Stimulated activated CD4-positive, alpha-beta T cell treated with anti-CD3 and anti-CD28 coated beads, TNF-alpha, amount 100 ng/mL, for 1 hour (primary cell): ENCODE measurements at places on chromosomes 1 and 21.

GRCh38 chr1:15354580-15354965, 55.1 kb upstream of the EFHD2 start:
- DNase-seq, result no peak

DNA sequence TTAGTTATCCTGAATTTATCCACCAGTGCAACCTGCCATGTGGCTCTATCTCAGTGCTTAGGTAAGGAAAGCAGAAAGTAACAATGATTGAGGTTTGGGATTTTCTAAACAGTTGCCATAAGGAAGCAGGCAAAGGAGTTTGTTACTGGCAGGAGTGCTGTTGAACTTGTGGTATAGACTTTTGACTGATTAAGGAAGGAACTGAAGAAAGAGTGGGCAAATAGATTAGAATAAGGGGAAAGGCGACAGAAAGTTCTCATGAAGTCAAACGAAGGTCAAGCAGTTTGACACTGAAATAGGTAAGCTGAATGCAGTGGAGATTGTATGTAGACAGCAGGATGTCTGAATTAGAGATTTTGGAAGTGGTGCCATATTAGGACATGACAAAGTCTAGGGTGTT, 24.2 kb upstream of the CR2 start:
- DNase-seq, result no peak

- no peak for DNase-seq
Measured at GRCh38 chr1:36480161-36480560, 2.6 kb downstream of the CSF3R start.

DNA sequence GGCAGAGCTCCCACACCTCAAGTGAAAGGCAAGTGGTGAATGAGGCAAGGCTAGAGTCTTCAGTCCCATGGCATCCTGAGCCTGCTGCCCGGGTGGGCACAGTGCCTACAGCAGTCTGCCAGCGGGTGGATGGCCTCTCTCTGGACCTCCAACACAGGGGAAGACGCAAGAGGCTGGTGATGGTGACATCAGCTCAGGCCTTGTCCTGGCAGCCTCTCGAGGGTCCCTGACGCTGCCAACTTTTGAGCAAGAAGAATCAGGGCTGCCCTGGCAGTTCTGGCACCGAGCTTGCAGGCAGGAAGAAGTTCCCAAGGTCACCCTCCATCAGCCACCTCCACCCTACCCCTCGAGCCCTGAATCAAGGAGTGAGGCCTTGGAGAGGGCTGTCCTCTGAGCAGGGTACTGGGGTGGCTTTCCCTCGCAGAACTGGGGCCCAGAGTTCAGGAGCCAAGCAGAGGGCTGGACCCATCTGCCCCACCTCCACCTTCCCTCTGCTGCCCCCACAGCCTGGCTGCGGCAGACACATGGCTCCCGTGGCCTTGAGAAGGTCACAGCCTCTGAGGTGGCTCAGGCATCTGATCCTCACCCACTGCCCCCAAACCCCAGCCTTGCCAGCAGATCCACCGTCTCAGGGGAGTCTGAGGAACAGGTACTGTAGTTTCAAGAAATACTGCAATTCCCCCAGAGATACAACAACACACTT, 5.8 kb downstream of the RAP1GAP start:
- no peak for DNase-seq

- DNase-seq, result no peak
Measured at GRCh38 chr1:223748405-223748772, 36.0 kb downstream of the CAPN2 start.

GRCh38 chr21:17295997-17296396, 216.8 kb upstream of the CXADR start:
- no peak for DNase-seq

DNA sequence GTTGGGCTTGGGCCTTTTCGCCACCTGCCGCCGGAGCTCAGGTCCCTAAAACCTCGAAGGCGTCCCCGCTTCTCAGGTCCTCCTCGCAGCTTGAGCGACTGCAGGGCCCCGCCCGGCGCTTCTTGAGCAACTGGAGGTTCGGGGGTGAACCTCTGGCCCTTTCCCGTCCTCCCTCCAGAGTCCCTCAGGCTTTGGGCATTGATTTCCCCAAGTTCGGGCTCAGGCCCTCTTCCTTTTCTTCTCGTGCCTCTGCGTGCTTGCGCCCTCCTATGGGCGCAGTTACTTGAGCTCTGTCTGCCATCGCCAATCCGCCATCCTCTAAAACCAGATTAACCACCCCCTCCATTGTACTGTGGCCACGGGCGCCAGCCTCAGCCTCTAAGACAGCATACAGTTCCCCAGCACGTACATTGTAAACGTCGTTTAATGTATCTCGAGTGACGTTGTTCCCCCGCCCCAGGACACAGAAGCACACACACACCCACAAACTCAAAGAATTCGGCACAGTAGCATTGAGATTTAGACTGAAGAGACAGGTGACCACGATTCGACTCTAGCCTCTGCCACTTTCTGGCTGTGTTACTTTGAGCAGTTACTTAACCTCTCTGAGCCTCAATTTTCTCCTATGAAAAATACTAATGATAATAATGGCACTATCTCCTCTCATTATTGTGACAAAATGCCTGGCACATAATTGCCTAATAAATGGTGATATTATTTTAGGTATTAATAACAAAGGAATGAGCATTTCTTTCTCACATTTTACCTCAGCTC, 22.6 kb downstream of the BTG2 start:
- DNase-seq, result no peak

DNA sequence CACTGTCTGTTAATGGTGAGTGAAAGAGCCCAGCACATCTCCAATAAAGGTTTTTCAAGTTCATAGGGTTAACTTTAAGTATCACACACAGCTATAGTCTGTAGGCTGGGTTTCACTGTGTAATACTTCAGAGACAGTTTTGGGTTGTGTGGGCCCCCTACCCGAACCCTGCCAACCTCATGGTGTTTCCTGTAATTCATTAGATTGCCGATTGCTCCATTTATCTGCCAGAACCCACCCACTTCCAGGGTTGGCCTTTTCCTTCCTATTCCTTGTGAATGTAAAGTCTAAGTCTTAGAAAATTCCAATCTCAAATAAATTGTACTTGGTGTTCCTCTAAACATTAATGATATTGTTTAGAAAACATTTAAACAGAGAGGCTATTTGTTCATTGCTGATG, 43.6 kb downstream of the CTTNBP2NL start:
- no peak for DNase-seq

DNA sequence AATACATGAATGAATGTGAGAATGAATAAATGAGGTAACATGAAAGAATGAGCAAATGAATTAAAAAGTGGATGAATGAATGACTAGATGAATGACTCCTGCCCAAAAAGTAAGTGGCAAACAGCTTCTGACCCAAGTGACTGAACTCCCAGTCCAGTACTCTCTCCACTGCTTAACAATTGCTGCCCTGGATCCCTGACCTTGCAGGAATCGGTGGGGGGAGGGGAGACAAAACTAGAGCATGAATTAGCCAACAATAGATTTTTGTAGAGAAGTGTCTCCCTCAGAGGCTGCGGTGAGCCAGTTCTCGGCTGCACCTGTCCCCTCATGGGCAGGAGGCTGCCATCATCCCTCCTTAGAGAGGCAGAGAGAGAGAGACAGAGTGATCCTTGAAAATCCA, 5.9 kb upstream of the GRIK3 start:
- DNase-seq, result no peak

DNA sequence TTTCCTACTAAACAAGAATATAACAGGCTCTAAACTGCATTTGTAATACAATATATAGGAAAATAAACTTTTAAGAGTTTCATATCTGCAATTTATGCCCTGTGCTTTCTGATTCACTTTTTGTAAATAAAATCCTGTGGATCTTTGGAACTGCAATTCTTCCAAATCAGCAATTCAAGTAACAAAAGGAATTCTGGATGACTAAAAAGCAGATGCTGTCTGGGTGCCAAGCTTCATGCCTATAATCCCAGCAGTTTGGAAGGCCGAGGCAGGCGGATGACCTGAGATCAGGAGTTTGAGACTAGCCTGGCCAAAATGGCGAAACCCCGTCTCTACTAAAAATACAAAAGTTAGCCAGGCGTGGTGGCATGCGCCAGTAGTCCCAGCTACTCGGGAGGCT, 6.3 kb downstream of the NME7 start:
- no peak for DNase-seq

DNA sequence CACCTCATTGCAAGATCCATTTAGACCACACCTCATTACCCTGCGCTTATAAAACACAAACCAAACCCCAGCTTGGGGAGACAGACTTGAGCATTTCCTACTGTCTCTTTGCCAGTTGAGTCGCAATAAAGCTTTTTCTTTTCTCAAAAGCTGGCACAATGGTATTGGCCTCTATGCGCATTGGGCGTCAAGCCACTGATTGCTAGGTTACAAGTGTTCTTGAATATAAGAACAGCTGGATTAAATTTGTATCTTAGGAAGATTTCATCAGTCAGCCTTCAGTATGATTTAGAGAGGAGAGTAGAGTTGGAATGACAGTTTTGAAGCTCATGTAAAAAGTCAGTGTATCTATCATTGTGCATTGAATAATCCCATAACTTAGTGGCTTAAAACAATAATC, 84.9 kb upstream of the RAB4A start:
- no peak for DNase-seq

GRCh38 chr1:192561301-192561700, 14.3 kb upstream of the RGS1 start:
- DNase-seq, result no peak

DNA sequence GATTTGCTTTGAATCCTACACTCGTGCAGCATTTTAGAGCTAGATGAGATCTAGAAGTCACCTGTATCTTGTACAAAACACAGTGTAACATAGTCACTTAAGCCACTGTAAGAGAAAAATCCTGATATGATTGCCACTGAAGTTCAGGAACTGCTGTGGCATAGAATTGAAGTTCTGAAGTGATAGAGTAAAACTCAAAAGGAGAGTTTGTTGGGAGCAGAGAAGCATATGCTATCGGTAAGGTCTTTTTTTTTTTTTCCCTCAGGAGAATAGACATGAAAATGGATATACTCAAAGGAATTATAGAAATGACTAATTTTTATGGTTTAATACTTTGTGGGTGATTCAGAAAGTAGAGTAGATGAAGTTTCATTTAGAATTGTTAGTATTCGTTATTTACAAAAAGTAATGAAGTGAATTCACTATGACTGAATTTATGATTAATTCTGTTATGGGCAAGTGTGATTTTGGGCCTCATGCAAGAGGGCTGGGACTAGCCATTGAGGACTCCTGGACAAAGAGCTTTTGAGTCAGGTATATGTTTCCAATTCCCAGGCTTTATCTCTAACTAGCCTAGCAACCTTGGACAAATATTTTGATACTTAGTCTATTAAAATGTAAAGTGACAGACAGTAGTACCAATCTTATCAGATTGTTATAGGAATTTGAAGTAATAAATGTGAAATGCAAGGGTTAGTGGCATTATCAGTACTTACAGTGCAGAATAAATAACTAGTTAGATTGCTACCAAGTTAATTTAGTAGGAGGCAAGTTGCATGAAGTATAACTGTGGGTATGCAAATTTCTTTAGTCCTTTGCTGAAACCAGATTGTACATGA, 3.1 kb downstream of the KCTD3 start:
- no peak for DNase-seq

DNA sequence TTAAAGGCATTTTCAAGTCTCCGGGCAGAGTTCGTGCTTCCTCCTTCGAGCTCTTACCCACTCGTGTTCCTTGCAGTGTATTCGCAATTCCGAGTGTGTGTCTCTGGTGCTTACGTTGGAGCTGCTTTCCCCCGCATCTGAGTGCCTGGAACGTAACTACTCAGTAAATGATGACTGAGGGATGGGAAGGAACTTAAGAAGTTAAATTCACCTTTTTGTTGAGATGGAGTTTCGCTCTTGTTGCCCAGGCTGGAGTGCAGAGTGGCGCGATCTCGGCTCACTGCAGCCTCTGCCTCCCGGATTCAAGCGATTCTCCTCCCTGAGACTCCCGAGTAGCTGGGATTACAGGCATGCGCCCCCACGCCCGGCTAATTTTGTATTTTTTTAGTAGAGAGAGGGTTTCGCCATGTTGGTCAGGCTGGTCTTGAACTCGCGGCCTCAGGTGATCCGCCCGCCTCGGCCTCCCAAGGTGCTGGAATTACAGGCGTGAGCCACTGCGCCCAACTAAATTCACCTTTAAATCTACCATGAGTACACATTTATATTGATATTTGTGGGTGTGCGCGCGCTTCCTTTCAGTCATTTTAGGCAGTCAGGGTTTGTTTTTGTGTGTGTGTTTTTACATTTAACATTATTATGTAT, 837 bp downstream of the NDUFS5 start:
- no peak for DNase-seq

DNA sequence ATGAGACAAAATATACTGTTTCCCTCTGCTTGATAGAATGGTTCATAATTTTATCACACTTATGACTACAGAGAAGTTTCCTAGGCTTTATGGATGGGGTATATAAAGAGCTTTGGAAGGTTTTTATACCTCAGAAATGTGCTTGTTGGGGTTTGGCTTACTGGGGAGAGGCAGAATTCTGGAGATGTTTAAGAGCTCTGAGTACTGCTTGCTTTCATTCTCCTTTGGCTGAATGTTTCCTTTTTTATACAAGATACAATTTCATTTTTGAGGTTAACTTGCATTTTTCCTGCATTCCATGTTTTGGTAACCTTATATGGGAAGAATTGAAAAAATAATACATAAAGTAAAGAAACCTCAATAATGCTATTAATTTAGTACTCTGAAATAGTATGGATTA, 157.7 kb upstream of the COL11A1 start:
- no peak for DNase-seq

GRCh38 chr1:99751877-99752504, 14.4 kb downstream of the FRRS1 start:
- DNase-seq, result no peak

DNA sequence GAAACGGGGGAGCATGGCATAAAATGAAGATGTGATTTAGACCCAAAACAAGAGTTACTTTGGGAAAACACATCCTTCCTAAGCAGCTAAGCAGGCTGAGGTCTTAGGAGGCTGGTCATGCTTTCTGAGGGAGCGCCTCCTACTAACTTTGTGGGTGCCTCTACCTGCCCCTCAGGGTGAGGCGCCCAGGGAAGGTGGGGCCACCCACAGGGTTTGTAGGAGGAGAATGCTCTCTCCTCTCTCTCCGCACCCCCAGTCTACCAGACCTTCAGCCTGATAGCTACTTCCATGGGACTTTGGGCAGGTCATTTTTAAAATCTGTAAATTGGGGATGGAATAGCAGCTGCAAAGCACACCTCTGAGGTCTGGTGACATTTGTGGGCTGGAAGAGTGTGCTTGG, 23.8 kb downstream of the SLC27A3 start:
- no peak for DNase-seq
